Neural cell (in vitro differentiated cells): ENCODE measurements at places on chromosomes 12 and 14. TPM values are rescaled to one million over a fixed set of nuclear protein-coding genes. Genes with fewer than 3 reads are reported as not detected.

The KRT71 gene
- polyA plus RNA-seq = not detected in 2 replicates

The STON2 gene
- polyA plus RNA-seq = 11.3 and 15.2 TPM in 2 replicates

The PSMC1 gene
- polyA plus RNA-seq = 255 and 287 TPM in 2 replicates

The KRT78 gene
- polyA plus RNA-seq = not detected in 2 replicates

The AHSA1 gene
- 207 and 239 TPM in 2 replicates for polyA plus RNA-seq

The OTUB2 gene
- 2.5 and 2.8 TPM in 2 replicates for polyA plus RNA-seq

The CCDC38 gene
- polyA plus RNA-seq = 0.16 TPM in 1 of 2 replicates, not detected in the other

The RTN1 gene
- polyA plus RNA-seq = 1,138 and 1,179 TPM in 2 replicates

The SGPP1 gene
- polyA plus RNA-seq = 17.1 and 17.7 TPM in 2 replicates

The CHPT1 gene
- 11.9 and 20.5 TPM in 2 replicates for polyA plus RNA-seq

The ZFYVE21 gene
- 99.7 and 106 TPM in 2 replicates for polyA plus RNA-seq

The PLEKHG3 gene
- 15.8 and 27.3 TPM in 2 replicates for polyA plus RNA-seq

The TTC7B gene
- polyA plus RNA-seq = 14.0 and 19.9 TPM in 2 replicates

The CLEC14A gene
- polyA plus RNA-seq = 0.12 TPM in 1 of 2 replicates, not detected in the other

The KERA gene
- not detected in 2 replicates for polyA plus RNA-seq

The SYNJ2BP gene
- 27.0 and 27.7 TPM in 2 replicates for polyA plus RNA-seq

The FOXJ2 gene
- polyA plus RNA-seq = 5.8 and 6.4 TPM in 2 replicates

The CD4 gene
- polyA plus RNA-seq = not detected in 2 replicates

The BTBD7 gene
- 11.4 and 11.5 TPM in 2 replicates for polyA plus RNA-seq

The IAPP gene
- polyA plus RNA-seq = not detected in 2 replicates

The OR4K5 gene
- polyA plus RNA-seq = not detected in 2 replicates

The ZC3H14 gene
- 70.5 and 85.7 TPM in 2 replicates for polyA plus RNA-seq

The HOXC12 gene
- polyA plus RNA-seq = not detected in 2 replicates

The LALBA gene
- polyA plus RNA-seq = not detected in 2 replicates

The TGM1 gene
- polyA plus RNA-seq = 3.6 and 7.5 TPM in 2 replicates

The PROX2 gene
- polyA plus RNA-seq = not detected in 2 replicates

The LMO3 gene
- 38.8 and 42.8 TPM in 2 replicates for polyA plus RNA-seq

The TRPV4 gene
- polyA plus RNA-seq = not detected in 2 replicates

The FOXN4 gene
- 0.14 and 0.30 TPM in 2 replicates for polyA plus RNA-seq

The STYK1 gene
- 0.24 and 0.26 TPM in 2 replicates for polyA plus RNA-seq

The PLEKHG7 gene
- not detected in 2 replicates for polyA plus RNA-seq

The RERGL gene
- polyA plus RNA-seq = 1.3 TPM in 1 of 2 replicates, not detected in the other

The IQSEC3 gene
- 2.4 and 5.4 TPM in 2 replicates for polyA plus RNA-seq
